ENCODE measurements at places on chromosomes 12 and 14.

DNA sequence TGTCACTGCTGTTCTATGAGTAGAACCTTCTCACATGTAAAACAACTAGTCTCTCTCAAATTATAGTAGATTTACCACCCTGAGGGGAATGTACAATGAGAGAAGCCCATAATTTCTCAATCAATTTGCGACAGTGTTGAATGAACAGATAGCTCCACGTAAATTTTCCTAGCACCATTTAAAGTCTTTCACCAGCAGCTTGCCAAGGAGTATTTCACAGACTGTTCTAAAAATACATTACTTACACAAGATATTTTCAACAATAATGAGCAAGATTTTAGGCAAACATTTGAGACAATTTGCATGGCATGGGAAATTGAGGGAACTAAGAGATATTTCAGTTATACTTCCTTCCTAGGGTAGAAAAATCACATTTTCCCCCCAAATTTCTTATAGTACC is 151.6 kb downstream of the KICS2 start:
- no peak for DNase-seq

DNA sequence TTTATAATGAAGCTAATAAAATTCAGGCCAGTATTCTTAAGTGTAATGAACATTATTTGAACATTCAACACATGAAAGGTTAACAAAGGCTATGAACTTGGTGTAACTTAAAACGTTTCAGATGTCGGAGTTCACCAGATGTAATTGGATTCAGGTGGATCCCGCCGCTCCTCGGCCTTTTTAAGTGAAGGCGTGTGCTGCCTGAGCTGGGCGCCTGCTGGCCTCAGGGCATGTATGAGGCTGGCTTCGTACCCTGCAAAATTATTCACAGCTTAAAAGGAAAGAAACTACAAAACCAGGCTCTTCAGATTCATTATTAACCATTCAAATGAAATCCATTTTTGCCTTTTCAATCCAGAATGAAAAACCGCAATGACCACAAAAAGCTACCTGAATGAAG is 69.9 kb downstream of the WIF1 start:
- no peak for DNase-seq

- DNase-seq, result peak; percentile 93
Observed at GRCh38 chr12:121799156-121799841, 4.5 kb upstream of the SETD1B start.

- DNase-seq, result no peak
Observed at GRCh38 chr12:11807458-11807857, 158.0 kb downstream of the ETV6 start.

DNA sequence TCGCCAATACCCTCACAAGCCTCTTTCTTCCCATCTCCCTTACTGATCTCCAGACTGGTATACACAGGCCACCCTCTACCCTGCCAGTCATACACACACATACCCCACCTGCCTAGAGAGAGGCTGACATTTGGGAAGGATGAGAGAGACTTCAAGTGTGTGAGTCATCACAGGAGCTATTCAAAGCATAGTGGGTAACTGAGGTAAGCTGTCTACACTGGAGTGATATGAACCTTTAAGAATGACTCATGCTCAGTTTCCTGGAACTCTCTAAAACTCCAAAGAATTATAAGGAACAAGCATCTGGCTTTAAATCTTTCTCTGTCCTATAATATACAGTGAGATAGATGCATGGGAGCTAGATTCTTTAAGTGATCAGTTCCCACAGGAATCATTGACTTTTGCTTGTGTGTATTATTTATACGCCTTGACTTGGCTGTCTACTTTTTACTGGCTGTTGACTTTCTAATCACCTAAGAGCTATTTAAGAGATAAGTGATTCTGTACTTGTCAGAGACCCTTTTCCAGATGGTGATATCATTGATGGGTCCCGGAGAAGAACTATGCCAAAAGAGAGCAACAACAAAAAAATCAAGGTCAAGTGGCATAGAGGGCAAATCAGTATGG is 5.8 kb downstream of the IGF1 start:
- no peak for DNase-seq

GRCh38 chr14:65961004-65961403 is 525.2 kb upstream of the CCDC196 start:
- peak; percentile 78 for DNase-seq

GRCh38 chr12:95653771-95654546 is 102.7 kb upstream of the USP44 start:
- DNase-seq, result no peak

GRCh38 chr14:31297701-31298344 is 90.2 kb upstream of the HECTD1 start:
- no peak for DNase-seq

- DNase-seq, result no peak
Observed at GRCh38 chr12:24977060-24977459, 28.2 kb upstream of the BCAT1 start.

- no peak for DNase-seq
Observed at GRCh38 chr12:5488626-5488955, 56.7 kb downstream of the NTF3 start.

DNA sequence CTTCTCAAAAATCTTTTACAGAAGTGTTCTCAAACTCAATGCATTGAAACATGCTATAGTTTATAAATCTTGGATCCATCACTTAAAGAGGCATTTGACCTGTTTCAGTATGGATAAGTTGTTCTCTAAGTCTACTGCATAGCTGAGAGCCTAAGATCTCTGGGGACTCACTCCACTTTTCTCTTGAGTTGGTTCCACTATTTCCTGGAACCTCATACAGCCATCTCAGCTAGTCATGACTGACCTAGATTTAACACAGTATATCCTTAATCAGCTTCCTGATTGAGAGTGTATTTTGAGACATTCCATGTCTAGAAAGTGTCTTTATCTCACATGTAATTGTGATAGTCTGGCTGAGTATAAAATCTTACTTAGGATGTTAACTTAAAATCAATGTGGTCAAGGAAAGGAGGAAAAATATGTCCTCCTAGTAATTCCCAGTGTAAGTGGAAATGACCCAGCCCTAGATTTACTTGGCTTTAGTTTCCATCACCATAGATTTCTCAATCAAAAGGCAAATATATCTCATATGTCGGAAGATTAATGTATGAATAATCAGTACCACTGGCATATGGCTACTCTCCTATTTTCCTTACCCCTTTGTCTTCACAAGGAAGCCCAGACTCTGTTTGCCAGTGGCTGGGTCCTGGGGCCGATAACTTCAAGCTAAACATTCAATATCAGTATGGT is 61.9 kb downstream of the KICS2 start:
- no peak for DNase-seq

- peak; percentile 10 for DNase-seq
Observed at GRCh38 chr12:62632411-62632918, 165.8 kb downstream of the MON2 start.

- no peak for DNase-seq
Observed at GRCh38 chr14:82094829-82095345, 561.2 kb upstream of the SEL1L start.

- DNase-seq, result no peak
Observed at GRCh38 chr14:104697317-104697703, 7.9 kb downstream of the INF2 start.

DNA sequence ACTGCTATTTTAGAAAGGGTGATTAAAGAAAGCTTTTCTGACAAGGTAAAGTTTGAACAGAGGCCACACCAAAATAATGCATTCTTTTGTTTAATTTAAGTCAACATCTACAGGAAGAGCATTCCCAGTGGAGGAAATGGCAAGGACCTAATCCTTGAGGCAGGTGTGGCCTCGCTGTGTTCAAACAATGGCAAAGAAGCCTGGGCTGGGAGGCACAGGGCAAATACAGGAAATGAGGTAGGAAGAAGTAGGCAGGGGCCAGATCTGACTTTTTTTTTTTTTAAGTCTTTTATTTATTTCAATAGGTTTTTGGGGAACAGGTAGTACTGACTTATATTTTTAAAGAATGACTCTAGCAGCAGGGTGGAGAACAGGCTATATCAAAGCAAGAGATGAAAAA is 53.5 kb downstream of the ARMH4 start:
- no peak for DNase-seq

GRCh38 chr12:29088611-29089219 is 60.4 kb upstream of the FAR2 start:
- DNase-seq, result no peak

GRCh38 chr12:51131745-51132521 is 41.0 kb downstream of the TFCP2 start:
- no peak for DNase-seq

GRCh38 chr14:65339866-65340265 is 72.7 kb upstream of the FUT8 start:
- no peak for DNase-seq

- DNase-seq, result no peak
Observed at GRCh38 chr14:56212521-56212920, 94.3 kb downstream of the PELI2 start.

DNA sequence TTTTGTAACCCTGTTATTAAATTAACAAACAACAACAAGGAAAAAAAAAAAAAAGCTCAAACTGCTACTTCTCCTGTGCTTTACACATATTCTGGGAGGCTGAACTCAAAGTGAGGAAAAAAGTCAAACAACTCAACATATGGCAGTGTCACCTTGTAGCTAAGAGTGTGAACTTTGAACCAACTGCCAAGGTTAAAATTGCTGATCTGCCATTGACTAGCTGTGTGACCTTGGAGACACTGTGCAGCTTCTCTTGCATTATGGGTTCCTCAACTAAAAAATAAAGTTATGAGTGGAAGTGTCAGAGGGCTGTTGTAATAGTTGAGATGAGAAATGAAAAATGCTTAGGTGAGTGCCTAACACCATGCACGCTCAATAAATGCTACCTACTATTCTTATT is 34.2 kb downstream of the STXBP6 start:
- DNase-seq, result no peak

- no peak for DNase-seq
Observed at GRCh38 chr14:100325231-100325632, 2.1 kb downstream of the SLC25A47 start.

DNA sequence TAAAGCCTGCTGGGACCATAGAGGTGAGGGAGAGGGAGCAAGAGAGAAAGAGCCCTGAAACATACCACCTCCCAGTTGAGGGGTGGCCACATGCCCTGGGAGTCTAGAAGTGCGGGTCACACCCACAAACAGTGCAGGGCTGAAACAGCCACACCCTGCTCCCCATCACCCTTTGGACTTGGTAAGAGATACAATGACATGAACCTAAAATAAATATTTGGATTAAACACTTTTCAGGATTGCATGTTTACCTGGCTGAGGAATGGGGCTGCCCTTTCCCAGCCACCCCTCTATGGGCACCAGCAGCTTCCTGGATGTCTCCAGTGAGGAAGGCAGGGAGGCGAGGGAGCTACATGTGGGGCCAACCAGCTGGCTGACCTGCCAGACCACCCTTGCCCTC is 39.0 kb upstream of the TC2N start:
- no peak for DNase-seq

GRCh38 chr14:84131924-84132323 is 1398.0 kb upstream of the FLRT2 start:
- no peak for DNase-seq

- no peak for DNase-seq
Observed at GRCh38 chr12:19402211-19402610, 37.1 kb upstream of the AEBP2 start.

- DNase-seq, result no peak
Observed at GRCh38 chr12:55676707-55677106, 31.0 kb downstream of the ITGA7 start.

DNA sequence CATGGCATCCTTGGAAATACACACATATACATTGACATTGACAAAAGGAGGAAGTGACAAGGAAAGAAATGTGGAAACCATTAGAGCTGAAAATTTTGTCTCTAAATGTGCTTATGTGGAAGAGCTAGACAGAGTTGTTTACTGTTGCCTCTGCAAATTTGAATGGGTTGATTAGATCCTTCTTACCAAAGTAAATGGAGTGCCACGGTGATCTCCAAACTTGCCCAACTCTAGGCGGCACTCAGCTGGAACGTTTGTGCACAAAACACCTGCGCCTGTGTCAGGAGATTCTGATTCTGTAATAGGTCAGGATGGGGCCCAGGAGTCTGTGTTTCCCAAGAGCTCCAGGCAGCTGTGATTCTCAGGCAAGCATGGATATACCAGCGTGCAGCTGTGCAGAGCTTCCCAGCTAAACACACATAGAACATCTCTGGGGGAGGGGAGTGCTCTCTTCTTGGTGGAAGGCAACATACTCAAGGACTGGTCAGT is 77.8 kb upstream of the BDKRB2 start:
- DNase-seq, result no peak

GRCh38 chr12:93016752-93017350 is 87.8 kb upstream of the EEA1 start:
- DNase-seq, result no peak

GRCh38 chr12:115364921-115365320 is 680.9 kb upstream of the TBX3 start:
- no peak for DNase-seq

All from WERI-Rb-1 (cell line).